ENCODE measurements at places on chromosomes 1 and 21.

DNA sequence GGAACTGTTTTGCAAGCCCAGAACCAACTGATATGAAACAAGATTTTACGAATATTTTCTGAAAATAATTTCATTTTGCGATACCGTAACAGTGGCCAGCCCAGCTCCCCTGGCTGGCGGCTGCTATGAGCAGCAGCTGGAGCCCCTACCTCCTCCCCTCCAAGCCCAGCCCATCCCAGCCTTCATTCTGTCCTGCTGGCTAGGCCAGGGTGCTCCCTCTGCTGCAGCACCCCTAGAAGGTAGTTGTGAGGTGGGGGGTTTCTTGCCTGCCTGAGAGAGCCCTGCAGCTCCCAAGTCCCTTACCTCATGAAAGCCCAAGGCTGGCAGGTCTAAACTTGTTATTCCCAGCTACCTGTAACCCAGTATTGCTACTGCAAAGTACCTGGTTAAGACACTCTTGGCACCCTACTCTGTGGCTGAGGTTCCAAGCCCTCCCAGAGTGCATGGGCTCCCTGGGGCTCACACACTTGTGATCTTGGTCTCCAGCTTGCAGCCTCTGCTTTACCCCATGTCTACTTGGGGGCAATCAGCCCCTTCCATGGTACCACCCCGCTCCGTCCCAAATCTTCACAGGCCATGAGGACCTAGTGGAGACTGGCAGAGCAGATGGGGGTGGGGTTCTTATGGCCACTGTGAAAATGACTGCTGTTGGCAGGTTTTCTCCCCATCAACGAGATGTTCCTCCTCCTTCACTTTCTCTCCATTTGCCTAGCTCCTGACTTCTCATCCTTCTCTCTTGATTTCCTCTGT lies 239.8 kb downstream of the TRABD2B start:
- no peak for DNase-seq

GRCh38 chr1:246828818-246829217 lies 102.9 kb downstream of the AHCTF1 start:
- DNase-seq: no peak

- DNase-seq: peak; percentile 43
These were observed 65.2 kb upstream of the TARBP1 start for GRCh38 chr1:234544087-234544579.

GRCh38 chr1:2412773-2413494 lies 570 bp upstream of the PEX10 start:
- DNase-seq: no peak

- no peak for DNase-seq
These were observed 61.7 kb downstream of the ATF6 start for GRCh38 chr1:161827786-161828185.

DNA sequence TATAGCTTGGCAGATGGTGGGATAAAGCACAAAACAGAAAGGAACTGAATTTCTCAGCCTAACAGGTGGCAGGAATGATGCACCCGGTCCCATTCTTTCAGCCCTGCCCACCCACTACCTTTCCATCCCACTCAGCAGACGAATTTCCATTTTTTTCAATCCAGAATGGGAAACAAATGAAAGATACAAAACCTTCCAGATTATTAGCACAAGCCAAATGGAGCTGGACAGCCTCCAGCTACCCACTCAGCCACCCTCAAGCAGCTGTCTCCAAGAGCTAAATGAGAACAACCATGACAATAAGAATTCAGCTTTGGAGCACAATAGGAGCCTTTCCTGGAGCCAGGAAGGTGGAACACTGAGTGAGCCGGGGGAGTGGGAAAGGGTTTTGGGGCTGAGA lies 96.3 kb upstream of the ST6GALNAC5 start:
- no peak for DNase-seq

- DNase-seq: no peak
These were observed 554 bp upstream of the SLC39A1 start for GRCh38 chr1:153963850-153964331.

- no peak for DNase-seq
These were observed 243.4 kb downstream of the RGS7 start for GRCh38 chr1:241113557-241113956.

DNA sequence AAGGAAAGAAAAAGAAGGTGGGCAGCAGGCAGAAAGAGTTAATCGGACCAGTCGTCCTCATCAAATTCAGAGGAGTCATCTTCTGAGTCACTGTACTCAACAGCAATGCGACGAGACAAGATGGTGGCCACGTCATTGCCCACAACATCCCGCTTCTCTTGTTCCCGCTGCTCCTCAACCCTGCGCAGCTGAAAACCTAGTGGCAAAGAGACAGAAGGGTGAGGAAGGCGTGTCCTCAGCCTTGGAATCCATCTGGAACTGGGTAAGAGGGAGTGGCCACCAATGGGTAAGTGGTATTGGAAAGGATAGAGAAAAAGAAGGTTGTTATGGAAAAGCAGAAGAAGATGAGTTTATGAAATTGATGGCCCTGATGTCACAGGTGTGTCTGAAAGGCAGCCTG lies 15.7 kb downstream of the GPR3 start:
- DNase-seq: no peak

Data from CD4-positive, alpha-beta T cell treated with Interleukin-2 at 100 ng/mL for 4 hours (primary cell).